Dermis blood vessel endothelial cell (primary cell): ENCODE measurements at places on chromosomes 7 and 10.

GRCh38 chr7:16755397-16755796 is 1.8 kb downstream of the TSPAN13 start:
- no peak for DNase-seq

DNA sequence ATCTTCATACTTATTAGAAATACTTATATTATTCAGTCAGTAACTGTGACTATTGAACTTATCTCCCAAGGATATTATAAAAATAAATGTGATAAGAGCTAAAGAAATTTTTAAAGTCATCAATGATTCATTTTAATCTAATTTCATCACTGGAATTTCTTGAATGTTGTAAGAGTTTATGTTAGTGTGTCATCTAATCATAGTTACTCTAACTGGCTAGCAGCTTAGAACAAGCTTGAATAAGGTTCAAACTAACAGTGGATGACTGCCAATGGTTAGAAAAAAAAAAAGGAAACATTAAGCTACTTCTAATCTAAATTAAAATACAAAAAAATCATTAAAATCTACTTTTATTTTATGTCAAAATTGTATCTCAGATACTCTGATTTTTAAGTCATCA is 1066.3 kb downstream of the CNTNAP2 start:
- no peak for DNase-seq

DNA sequence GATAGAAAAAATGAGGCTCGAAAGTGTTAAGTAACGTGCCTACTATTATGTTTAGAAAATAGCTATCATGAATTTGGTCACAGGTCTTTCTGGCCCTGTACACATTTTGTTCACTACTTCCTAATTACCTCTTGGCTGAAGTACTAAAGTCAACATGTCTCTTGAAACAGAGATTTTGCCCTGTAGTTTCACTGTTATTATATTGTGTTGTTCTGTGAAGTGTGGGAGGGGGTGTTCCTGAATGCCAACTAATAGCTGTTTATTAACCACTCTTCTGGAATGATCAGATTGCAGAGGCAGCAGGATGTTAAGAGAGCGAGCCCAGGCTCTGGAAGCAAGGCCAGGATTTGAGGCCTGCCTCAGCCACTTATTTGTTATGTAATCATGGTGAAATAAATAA is 72.1 kb downstream of the RNF133 start:
- peak; percentile 5 for DNase-seq

DNA sequence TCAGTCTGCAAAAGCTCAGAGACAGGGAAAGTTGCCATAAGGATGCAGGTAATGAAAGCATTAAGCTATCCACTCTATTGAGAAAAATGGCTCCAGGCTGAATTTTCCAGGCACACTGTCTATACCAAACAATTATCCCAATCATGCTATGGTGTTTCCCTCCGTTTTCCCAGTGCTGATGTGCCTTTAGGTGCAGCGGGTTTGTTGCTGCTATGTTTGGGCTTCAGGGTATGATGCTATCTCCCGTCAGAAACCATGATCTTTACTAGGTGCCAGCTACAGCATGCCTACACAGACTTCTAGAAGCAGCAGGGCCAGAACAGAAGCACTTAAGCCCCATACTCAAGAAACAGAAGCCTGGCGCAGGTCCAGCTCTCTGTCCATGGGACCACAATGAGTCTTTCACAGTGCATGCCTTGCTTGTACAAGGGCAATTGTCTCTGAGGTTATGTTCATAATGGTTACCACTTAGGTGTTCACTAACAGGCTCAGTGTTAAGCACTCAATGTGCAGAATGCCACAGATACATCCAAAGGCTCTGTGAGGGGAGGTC is 19.4 kb downstream of the STEAP1B start:
- DNase-seq: no peak

- DNase-seq: no peak
Measured at GRCh38 chr10:74643596-74643975, 182.8 kb upstream of the KAT6B start.

GRCh38 chr7:100804681-100805431 is 22.5 kb downstream of the EPHB4 start:
- no peak for DNase-seq

- no peak for DNase-seq
Measured at GRCh38 chr10:20313665-20314064, 497.4 kb downstream of the PLXDC2 start.

DNA sequence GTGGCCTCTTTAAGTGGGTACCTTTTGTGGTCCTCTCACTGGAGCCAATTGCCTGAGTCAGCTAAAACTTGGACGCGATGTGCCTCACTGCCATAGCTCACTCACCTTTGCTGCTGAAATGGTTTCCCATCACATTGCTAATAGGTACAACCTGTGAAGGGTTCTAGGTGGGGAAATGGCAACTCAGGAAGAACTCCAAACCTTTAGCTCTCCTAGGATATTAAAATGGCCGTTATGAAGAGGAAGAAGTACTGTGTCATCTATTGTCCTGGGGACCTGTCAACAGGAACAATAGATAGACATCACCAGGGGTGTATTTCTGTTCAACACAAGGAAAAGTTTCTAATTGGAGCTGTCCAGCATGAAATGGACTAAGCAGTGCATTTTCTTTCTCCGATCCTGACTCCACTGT is 1.2 kb upstream of the ZNF655 start:
- peak; percentile 24 for DNase-seq

DNA sequence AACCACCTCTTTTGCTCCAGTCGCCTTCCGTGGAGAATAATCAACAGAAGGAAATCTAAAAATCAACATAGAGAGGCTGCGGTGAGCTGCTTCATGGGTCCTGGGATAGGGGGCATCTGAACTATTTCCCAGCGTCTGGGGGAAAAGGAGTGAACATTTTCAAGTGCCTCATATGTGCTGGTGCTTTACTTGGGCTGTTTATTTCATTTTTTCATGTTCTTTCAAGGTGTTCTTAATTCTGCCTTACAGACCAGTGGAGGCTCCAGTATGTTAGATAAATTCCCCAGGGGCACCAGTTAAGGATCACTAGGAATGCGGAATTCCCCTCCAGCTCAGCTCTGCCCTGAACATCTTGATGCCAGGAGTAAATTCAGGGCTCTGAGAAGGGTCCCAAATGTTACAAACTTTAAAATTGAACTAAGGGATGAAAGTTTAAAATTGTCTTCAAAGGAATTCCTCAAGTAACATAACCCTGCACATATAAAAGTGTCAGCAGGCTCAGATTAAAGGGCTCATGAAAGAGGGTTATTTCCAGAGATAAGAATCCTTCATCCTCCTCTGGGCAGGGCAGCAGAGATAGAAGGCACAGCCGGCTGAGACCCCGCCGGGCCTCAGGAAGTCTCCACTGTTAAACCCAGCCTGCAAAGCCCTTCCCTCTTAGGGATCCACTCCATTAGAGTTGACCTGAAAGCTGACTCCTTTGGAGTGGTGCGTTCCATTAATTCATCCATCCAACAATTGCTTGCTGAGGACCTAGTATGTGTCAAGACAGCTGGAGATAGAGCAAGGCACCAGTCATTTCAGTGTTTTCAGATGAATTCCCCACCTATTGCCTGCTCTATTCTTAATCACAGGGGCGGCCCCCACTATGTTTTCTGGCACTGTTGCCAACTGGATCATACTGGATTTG is 345.8 kb downstream of the KCNMA1 start:
- DNase-seq: no peak

DNA sequence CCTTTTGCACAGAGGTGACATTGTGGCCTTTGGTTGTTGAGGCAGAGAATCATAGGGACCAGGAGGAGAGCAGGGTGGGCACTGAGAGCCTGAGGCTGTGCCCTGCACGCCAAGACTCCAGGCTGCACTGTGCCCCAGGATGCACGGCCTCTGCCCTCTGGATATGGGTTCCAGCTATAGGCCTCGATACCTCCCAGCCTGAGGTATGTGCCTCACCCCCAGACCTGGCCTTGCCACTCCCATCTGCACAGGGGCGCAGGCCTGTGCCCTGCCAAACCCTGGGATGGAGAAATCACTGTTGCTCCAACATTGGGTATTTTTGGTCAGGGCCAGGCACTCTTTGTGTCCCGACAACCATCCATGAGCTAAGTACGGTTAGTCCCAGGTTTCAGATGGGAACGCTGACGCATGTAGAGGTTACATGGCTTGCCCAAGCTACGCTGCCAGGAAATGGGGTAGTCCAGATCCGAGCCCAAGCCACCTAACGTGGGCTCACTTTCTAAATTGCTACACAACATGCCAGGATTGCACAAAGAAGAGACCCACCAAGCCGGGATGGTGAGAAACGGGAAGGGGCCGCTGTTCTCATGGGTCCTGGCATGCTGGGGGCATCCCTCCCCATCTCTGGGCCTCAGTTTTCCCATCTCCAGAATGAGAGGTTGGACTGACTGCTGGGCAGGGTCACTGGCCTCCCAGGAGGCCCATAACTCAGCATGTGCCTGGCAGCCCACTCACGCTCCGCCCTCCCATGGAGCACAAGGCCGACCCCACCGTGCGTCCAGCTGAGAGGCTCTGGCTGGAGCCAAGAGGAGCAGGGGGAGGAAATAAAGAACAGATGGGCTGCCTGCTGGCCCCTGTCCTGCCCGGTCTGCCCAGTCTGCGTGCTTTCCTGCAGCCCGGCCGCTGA is 44.2 kb downstream of the ZCCHC24 start:
- DNase-seq: no peak

- DNase-seq: peak; percentile 24
Measured at GRCh38 chr7:98281757-98282606, 496 bp downstream of the BRI3 start.

DNA sequence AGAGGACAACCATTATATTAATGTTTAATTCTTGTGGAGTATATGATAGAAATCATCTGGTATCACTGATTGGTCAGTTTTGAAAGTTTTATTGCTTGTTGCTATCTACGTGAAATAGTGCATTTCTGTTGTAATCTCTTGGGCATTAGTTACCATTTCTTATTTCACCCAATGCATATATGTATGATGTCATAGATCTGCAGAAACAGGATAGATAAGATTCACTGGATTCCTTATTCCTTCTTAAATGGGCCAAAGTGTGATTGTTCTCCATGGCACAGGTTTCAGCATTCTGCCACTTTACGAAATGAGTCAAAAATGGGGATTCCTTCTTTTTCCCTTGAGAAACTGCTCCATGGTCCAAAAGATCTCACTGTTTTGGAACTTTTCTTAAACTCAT is 56.6 kb downstream of the VTI1A start:
- DNase-seq: no peak

DNA sequence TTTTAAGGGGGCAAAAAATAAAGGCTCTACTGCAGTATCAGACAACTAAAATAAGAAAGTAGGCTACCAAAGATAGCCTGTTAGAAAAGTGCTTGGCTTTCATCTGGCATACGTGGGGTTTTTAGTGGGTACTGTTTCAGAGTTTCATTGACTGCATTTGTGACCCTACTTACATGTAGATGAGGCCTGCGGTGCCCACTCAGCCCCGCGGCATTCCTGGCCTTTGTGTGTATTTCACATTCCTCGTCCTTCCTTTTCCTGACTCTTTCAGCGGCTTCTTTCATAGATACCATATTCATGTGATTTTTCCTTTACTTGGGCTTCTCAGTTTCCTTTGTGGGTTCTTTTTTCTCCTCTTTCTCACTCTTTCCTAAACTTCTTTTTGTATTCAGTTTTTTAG is 50.7 kb downstream of the UBE3C start:
- DNase-seq: no peak

DNA sequence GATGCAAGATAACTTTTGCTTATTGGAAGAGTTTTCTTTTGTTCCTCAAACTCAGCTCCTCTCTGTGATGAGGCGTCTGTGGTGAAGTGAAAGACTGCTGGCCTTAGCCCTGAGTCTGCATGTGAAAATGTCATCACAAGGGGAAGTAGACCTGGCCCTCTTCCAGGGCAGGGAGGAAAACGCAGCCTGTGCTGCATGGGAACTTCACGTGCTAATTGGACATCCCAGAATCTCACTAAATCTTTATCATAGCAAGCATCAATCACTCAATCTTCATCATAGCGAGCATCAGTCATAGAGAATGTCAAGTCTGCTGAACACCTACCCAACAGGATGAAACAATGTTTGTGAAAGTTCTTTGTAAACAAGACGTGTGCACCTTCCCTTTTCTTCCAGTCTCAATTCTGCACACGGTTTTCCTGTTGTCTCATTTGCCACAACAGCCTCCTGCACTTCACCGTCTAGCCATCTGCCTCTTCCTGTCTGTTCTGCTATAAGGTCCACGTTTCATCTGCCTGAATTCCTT is 314.6 kb downstream of the FRMD4A start:
- peak; percentile 80 for DNase-seq
